Activated gamma-delta T cell (primary cell): ENCODE measurements at places on chromosomes 7 and 10.

- no peak for DNase-seq
Observed at GRCh38 chr7:114426824-114427223, 12.2 kb downstream of the FOXP2 start.

DNA sequence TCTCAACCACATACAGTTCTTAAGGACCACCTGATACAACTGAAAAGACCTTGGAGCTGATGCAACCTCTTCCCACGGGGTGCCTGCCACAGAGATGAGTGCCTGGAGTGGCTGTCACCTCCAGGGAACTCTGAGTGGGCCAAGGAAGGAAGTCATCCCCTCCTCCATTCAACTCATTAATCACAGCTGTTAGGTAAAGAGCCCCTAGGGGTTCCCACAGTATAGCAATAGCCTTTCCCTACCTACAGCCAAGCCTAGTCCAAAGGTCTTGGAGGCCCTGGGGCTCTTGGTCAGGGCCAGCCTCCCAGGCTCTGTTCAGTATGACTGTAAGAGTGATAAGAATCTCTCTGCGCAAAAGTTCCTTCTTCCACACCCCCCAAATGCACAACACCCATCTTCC is 70.4 kb upstream of the NFE2L3 start:
- DNase-seq, result no peak

DNA sequence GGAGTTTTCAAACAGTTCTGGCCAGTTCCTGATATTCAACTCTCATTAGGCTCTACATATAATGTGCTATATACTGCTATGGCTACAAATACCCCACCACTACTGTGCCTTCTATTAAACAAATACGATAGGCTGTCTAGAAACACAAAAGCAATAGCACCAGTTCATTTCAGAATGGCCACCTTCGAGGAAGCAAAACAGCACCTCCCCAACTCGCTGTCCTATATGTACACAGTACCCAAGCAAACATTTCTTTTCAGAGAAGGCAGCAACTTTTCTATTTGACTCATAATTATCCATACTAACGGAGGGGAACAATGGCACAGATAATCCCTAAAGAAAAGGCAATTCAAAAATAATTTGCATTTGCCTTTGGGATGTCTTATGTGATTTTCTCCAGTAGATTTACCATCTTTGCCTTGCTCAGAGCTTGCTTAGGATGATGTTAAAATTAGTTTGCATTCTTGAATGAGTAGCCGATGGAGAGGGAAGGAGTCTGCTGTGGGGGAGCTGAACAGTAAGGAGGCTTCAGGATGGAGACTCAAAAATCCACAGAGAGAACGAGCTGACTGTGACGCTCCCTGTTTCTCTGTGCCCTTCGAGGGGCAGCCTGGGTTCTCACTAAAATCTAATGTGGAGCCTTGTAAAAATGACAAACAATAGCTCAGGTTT is 218.7 kb downstream of the FANK1 start:
- DNase-seq, result no peak

DNA sequence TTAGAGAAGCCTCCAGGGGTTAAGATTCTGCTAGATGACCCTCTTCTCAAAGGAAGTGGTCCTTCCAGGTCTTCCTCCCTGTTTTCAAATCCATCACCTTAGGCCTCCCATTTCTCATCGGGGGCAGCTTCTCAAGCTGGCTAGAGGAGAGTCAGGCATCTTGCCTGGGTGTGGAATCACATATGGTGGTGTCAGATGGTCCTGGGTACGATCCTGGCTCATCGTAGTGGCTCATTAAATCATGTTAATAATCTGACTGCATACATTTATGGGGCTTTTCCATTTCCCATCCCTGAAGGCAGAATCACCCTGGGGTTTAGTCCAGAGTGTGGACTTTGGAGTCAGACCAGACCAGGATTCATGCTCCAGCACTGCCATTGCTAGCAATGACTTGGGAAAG is 132.6 kb downstream of the RPS24 start:
- no peak for DNase-seq

- DNase-seq, result no peak
Observed at GRCh38 chr10:23408330-23408976, 30.4 kb upstream of the OTUD1 start.

- no peak for DNase-seq
Observed at GRCh38 chr7:44064791-44065430, 456 bp downstream of the PGAM2 start.

DNA sequence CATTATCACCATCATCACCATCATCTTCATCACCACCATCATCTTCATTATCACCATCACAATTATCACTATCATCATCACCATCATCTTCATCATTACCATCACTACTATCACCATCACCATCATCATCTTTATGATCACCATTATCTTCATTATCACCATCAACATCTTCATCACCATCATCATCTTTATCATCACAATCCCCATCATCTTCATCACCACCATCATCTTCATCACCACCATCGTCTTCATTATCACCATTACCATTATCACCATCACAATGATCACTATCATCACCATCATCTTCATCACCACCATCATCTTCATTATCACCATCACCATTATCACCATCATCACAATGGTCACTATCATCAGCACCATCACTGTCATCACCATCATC is 621.1 kb downstream of the PTPRN2 start:
- no peak for DNase-seq

GRCh38 chr7:39033885-39034624 is 56.3 kb downstream of the POU6F2 start:
- DNase-seq, result no peak

DNA sequence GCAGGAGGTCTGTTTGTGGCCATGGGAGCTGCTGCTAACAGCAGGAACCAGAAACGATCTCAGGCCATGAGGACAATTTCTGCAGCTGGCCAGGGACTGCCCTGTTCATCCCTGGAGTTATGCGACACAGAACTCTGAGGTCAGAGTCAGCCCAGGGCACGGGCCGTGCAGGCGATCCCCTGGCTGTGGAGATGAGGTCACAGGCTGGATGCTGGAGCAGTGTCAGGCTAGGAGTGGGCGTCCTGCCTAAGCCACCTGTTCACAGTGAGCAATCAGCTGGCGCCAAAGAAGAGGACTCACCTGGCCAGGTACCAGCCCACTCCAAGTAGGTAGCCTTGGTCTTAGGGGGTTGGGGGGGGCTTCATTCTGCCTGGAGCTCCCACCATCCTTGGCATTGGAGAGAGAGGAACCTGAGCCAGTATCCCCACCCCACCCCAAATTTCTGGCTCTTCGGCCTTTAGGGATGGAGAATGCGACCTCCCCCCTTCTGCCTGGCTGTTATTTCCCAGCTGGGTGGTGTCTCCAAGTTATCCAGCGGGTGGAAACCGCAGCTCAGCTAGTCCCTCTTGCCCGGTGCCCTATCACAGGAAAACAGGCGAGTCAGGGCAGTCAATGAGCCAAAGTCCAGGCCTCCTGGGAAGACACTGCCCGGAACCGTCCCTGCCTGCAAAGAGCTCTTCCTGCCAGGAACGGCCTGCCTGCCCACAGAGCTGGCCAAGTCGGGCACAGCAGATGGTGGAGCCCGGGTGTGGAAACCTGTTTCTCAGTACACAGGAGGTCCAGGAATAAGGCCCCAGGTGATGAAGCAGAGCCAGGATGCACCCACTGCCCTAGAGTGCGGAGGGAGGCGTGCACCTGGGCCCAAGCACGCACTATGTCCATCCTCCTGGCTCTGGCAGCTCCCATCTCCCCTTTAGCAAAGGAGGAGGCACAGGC is 1.8 kb upstream of the TTYH3 start:
- no peak for DNase-seq

GRCh38 chr10:12777840-12778585 is 223.5 kb downstream of the CCDC3 start:
- DNase-seq, result no peak

GRCh38 chr7:84506151-84506550 is 311.6 kb upstream of the SEMA3A start:
- DNase-seq, result no peak

GRCh38 chr7:121390617-121391016 is 5.5 kb downstream of the FAM3C start:
- DNase-seq, result no peak

DNA sequence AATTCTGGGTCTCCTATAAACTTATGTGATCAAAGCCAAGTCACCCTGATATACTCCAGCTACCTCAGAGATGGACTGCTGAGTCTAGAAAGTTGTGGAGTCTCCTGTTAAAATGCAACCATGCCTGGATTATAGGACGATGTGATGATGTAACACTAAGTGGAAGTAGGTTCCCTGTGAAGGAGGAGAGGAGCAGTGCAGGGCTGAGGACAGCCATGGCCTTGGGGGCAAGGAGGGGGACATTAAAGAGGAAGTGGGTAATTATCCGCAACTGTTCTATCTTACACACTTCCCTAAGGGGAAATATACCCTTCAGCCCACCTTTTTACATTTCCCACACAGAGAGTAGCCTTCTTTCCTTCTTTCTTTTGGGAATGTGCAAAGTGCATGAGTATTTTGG is 63.8 kb downstream of the MTPN start:
- DNase-seq, result no peak
